ENCODE measurements at places on chromosomes 16 and 17. TPM values are rescaled to one million over a fixed set of nuclear protein-coding genes. Genes with fewer than 3 reads are reported as not detected.

The OTOP2 gene
- not detected for total RNA-seq

The RILP gene
- total RNA-seq = 11.0 TPM

The ABCC6 gene
- total RNA-seq = 6.3 TPM

The CSH1 gene
- not detected for total RNA-seq

The TEKT3 gene
- 0.33 TPM for total RNA-seq

The ADAP2 gene
- 4.3 TPM for total RNA-seq

The SCNN1B gene
- total RNA-seq = not detected

DNA sequence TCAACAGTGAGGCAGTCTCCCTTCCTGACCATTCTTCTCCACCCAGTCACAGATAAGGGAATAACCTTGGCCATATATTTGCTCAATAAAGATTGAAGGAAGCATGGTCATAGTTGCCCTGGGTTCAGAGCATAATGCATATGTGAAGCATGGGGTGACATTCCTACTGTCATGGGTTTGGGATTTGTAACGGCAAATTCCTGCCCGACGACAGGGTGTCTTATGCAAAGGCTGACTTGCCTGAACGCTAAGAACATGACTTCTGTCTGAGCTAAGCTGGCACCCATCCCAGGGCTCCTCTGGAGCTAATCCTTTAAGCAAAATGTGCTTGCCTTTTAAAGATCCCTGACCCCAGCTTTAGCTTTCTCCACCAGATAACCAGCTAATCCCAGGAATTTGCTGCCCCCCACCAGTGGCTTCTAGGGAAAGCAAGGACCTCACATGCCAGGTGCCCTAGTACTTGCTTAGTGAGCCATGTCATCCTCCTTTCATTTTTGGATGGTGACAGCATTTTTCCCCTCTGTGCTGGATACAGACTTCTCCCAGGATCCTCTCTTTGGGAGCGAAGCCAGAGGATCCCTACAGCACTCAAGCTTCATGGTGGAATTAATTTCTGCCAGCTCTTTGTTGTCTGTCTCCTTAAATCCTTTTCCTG, 11.7 kb downstream of the SLC7A6OS start:
- peak; percentile 73 for DNase-seq

DNA sequence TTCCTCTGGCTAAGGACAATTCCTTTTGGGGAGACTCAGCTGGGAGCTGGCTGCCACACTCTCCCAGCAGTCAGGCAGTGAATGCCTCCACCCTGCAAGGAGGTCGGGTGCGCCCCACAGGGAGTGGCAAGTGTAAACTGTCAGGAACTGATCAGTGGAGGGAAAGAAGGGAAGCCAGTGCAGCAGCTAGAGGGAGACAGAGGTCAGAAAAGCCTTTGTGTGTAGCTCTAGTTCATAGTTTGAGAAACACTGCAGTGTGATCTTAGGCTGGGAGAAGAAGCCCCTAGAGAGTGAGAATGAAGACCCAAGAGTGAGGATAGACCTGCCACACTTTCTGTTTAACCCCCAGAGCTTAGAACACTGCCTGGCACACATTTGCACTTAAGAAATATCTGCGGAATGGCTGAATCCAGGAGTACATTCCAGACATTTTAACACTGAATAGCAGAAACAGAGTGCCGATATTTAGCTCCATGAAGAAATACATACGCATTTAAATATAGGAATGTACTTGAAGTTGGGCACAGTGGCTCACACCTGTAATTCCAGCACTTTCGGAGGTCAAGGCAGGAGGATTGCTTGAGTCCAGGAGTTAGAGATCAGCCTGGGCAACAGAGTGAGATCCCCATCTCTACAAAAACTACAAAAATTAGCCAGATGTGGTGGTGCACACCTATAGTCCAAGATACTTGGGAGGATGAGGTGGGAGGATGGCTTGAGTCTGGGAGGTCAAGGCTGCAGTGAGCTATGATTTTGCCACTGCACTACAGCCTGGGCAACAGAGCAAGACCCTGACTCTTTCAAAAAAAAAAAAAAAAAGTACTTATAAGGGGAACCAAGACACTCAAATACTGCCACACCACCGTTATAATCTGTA, 11.1 kb upstream of the SLC5A11 start:
- DNase-seq = peak; percentile 19

DNA sequence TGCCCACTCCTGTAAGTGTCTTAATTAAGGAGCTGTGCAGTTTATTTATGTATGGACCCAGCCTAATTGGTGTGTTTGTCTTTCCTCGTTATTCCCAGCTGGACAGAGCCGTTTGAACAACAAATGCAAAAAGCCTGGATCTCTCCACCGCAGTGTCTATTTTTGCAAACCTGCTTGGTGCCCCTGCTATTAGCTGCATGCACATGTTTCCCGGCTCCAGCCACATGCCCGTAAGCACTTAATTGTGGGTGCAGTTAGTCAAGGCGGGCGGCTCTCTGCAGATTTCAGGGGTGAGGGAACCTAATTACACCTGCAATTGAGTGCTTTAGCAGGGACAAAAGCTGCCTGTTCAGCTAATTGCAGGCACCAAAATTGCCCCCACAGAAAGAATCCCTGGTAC, 74.0 kb upstream of the GSE1 start:
- no peak for DNase-seq

DNA sequence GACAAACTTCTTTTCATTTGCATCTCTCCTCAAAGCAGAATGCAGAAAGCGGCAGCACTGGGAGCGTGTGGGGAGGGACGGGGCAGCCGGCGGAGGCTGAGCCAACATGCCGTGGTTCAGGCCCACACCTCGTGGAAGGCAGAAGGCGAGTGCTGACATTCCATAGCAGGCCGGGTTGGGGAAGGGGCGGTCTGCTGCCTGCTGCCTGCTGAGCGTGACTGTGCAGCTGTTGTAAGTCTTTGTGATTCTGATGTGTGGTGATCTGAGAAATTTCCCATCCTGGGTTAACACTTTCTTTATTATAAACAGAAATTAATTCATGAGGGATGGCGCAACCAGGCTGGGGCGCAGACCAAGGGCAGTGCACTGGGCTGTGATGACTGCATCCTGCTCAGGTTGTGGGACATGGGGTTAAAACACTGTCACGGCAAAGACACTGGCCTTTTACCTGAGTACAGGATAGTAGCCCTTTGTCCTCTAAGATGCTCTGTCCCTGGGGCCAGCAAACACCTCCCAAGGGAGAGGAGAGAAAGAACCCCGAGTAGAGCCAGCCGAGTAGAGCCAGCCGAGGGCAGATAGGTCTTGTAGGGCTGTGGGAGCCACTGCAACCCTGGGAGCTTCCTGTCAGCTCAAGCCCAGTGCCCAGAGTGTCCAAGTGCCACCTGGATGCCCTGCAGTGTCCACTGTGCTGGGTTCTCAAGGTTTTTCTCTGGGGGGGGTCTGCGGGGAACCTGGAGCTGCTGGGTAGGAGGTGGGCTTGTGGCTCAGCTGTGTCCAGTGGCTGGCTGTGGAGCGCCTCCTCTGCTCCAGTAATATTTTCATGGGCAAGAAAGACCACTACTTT, 8.8 kb upstream of the DNASE1 start:
- DNase-seq = peak; percentile 76

DNA sequence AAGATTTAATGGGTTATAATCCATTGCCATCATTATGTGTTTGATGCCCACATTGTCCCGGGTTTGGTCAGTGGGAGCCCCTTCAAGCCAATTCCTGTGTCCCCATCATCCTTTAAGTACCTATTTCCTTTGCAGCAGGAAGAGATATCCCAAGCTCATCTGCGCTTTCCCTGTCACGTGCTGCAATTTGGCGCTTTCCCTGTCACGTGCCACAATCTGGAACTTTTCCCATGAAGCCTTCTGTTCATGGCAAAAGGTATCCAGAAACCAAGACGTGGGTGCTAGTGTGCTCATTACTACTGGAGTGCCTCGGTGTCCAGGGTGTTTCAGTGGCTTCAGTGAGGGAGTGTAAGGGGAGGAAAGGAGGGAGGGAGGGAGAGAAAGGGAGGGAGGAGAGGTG, 168.5 kb downstream of the NPIPB11 start:
- DNase-seq = no peak

GRCh38 chr17:1555651-1556471, 6.7 kb downstream of the PITPNA start:
- DNase-seq = no peak

DNA sequence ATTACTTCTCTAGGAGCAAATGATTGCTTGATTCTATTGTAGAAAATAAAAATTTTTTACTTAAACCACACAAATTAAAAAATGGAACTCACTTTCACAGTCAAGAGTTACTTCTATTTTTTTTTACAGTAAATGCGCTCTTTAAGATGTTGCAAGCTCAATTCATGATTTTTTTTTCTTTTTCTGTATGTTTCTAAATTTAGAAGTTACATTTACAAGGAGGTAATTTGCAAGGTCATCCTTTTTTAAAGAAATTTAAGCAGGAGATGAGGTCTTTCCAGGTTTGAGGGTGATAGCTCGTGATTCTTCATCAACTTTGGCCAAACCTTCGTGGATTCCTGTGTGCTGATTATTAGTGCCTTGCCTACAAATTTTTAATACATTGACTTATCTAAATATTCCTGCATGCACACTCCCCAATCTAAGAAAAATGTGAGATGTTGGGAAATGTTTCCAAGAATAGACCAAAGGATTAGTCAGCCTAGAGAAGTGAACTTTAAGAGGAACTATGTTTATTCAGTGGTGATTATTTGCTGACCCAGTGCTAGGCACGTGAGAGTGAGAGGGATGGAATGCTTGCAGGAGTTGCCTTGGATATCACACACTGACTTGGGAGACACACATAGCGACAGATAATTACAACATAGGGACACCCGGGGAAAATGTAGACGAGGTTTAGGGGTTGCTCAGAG, 429.8 kb downstream of the MAF start:
- DNase-seq = peak; percentile 7

- peak; percentile 21 for DNase-seq
Observed at GRCh38 chr17:12318571-12319266, 298.0 kb downstream of the MAP2K4 start.

DNA sequence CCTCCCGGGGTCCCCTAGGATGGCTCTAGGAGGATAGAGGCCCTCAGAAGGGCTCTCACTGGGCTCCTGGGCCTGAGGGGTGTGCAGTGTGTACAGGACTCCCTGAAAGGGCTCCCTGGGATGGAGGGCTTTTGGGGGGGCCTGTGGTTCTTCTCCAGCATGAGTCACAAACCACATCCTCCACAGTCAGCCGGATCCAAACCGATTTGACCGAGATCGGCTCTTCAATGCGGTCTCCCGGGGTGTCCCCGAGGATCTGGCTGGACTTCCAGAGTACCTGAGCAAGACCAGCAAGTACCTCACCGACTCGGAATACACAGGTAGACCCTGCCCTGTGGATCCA, 4.5 kb downstream of the TRPV2 start:
- peak; percentile 90 for DNase-seq

DNA sequence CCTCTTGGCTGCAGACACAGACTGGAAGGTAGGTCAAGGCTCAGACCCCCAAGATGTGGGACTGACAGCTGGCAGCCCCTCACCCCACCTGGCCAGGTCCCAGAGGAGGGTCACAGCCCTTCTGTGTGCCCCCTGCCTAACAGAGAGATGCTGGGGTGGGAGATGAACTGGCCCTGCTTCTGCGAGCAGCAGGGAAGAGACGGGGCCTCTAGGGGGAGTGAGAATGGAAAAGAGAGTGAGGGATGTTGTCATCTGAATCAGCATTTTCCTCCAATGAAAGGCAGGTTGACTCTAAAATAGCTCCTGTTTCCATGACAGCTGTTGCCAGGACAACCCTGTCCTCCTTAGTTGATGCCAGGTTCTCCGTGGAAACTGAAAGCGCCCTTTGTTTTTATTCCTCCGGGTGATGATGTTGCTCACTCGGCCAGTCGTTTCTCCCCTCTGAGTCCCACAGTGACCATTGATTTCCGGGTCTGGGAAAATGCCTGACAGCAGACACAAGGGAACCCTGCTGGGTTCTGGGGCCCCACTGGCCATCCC, 4.9 kb upstream of the NDRG4 start:
- peak; percentile 97 for DNase-seq

DNA sequence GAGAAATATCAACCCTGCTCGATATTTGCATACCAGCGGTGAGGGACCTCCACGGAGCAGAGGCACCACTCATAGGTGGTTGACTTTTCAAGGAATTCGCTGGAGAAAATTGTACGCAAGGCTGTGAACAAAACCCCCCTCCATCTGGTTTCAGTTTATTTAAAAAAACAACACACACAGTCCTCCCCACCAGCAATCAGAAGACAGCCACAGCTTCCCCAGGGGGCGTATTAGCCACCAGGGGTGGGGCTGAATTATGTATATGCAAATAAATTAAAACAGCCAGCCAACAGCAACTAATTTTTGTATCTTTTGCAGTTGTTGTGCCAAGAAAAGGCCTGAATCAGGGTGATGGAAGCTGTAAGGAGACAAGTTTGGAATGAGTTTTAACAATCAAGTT, 5.9 kb upstream of the HSD11B2 start:
- no peak for DNase-seq

- DNase-seq = no peak
Observed at GRCh38 chr17:50372222-50372757, 694 bp downstream of the MRPL27 start.

DNA sequence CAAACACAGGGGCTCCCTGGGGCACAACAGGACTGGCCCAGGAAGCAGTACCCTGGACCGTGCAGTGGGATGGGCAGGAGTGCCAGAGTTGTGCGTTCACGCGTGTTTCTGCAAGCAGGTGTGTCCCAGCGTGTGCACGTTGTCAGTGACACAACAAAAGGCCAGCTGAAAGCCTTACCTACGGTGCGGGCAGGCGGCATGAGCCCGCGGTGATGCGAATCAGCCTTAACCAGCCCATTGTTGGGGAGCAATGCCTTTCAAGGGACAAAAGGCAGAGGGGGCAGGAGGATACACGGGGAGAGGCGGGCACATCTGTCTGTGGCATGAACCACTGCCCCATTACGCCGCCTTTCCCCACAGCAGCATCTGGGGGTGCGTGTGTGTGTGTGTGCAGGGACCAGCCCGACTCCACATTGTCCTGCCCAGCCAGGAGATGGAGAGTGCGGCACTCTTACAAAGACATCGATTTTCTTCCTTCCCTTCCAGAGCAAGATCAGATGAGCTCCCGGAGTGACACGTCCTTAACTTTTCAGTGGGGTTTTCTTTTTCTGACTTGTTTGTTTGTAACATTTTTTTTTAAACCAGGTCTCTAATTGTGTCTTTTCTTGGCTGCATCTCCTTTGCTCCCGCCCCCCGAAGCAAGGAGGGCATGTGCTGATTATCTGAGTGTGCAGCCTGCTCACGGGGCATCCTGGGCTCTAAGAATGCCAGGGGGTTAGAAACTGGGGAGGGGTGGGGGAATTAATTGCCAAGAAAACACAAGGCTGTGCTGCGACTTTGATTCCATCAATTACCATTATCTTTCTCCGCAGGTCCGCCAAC, 158.1 kb downstream of the ZNF423 start:
- DNase-seq = no peak

DNA sequence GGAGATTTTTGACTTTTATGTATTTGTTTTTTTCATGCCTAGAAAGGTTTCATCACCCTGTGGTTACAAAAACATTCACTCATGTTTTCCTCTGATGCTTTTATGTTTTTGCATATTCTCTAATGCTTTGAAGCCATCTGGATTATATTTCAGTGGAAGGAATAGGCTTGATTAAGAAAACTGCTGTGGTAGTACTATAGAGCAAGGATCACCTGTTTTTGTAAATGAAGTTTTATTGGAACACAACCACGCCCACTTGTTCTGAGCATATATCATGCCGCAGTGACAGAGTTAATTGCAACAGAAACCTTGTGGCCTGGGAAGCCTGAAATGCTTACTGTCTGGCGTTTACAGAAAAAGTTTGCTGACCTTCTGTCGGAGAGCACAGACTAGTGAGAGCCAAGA, 11.5 kb downstream of the COX10 start:
- DNase-seq = peak; percentile 22

GRCh38 chr17:72987166-72987565, 105.3 kb downstream of the SLC39A11 start:
- no peak for DNase-seq

- DNase-seq = no peak
Observed at GRCh38 chr17:48391444-48391843, 38.6 kb downstream of the SKAP1 start.

All from fibroblast of lung (primary cell).